ENCODE measurements at places on chromosomes 16 and 17.
A peak's percentile ranks its signal among the peaks of the same experiment; 100 is the strongest.

DNA sequence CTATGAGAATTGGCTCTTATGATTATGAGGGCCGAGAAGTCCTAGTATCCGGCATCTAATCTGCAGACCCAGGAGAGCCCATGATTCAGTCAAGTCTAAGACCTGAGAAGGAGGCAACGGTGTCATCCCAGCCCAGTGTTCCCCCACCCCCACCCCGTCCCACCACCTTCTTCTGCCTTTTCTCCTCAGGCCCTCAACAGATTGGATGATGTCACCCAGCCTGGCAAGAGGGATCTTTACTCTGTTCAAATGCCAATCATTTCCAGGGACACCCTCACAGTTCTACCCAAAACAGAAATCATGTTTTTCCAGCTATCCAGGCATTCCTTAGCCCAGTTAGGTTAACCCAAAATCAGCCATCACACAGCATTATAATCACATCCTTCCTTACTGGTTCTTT lies 10.0 kb upstream of the GAA start:
- DNase-seq, result no peak

DNA sequence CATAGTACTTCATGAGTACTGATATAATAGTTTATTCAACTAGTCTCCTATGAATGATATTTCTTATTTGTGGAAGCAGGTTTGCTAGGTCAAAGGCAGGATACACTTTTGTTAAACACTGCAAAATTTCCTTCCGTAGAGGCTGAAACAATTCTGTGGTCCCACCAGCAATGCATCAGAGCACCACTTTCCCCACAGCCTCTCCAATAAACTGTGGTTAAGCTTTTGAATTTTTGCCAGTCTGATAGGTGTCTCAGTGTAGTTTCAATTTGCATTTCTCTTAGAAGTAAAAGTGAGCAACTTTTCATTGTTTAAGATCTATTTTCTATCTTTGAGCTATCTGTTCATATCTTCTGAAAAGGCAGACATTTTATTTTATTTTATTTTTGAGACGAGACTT lies 36.4 kb upstream of the CORO6 start:
- DNase-seq, result no peak

DNA sequence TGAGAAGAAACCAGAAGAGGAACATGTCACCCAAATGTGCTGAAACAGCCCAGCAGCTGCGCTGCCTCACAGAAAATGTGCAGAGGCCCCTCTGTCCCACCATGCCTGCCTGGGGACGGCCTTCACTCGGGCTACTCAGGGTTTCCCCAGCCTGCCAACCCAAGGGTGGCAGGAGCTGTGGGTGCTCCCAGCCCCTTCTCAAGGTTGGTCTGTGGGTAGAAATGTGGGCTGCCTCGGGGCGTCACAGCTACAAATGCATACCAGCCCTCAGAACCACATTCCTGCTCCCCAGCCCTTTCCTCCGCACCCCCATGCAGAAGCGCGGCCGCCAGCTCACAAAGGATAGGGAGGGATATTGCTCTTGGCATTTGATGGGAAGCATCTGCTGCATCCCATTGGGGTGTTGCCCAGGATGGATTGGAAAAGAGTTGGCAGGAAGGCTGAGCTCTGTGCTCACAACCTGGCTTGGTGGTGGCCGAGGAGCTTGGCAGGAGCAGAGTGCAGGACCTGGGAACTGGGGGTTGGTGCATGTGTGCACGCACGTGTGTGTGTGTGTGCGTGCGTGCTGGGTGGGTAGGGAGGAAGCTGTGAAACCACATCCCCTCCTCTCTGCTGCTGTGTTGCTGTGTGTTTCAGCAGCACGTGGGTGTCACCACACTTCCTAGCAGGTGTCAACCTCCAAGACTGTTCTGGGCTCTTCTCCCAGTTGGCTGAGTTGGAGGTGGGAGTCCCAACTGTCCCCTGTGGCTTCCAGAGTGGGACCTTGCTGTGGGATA lies 304.4 kb downstream of the SEC14L1 start:
- DNase-seq, result no peak

DNA sequence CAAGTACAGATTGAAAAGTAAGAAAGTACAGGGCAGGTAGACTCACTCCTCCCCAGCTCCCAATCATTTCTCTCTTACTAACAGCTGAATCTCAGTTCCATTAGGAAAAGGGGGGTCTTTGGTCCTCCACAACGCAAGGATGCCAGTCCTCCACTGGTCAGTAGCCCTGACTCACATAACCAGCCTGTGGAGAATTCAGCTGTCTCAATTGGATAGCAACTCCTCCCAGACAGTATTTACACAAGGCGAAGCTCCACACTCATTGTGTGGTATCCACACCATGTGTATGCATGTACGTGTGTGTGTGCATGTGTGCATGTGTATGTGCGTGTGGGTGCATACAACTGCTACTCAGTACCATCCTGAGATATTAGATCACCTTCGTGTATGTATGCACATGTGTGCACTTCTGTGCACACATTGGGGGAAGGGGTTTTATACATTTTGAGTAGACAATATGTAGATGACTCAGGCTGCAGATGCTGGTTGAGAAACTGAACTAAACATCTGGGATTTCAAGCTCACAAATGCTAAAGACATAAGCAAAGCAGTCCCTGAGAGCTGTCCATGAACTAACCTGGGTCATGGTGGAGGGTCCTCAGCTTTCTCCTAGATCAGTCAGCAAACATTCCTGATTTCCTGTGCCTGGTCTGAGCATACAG lies 240.1 kb downstream of the SLC39A11 start:
- DNase-seq, result no peak

DNA sequence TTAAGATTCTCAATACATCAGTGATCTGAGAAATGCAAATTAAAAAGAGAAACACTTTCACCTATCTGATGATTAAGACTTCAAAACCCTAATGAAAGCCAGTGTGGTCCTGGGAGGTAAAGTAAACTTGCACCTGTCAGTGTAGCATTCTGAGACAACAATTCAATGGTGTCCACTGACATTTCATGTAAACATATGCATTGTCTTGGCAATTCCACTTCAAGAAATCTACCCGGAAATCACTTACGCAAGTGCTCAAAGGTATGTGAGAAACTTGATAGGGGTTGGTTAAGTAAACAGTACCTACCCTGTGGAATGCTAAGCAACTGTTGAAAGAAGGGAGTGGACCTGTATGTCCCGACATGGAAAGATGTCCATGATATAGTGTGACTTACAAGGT lies 2.1 kb downstream of the ST6GALNAC1 start:
- no peak for DNase-seq

DNA sequence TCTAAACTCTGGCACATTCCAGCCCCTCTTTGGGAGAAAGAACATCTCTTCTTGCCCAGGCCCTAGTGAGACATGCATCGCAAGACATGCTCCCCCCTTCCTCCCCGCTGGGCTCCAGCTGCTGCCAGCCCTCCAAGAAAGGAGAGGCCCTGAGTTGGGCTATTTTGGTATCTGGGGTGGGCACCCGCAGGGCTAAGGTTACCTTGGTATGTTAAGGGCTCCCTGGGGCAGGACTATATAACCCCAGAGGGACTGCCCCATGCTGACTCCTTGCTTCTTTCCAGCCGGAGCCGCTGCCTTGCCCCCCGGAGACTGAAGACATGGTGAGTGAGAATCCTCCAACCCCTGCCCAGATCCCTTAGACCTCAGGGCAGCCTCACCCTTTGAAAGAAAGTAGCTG lies at the start of gene MYL11:
MYL11 (plus strand) TSS at position 265 of the 400 bp plus-strand sequence; CDS start at position 321, 56 bp downstream.
- DNase-seq, result no peak

- DNase-seq, result no peak
Measured at GRCh38 chr17:33987162-33987561, 267.9 kb upstream of the CCL2 start.

- no peak for DNase-seq
Measured at GRCh38 chr17:2335726-2336214, 487 bp downstream of the TSR1 start.

DNA sequence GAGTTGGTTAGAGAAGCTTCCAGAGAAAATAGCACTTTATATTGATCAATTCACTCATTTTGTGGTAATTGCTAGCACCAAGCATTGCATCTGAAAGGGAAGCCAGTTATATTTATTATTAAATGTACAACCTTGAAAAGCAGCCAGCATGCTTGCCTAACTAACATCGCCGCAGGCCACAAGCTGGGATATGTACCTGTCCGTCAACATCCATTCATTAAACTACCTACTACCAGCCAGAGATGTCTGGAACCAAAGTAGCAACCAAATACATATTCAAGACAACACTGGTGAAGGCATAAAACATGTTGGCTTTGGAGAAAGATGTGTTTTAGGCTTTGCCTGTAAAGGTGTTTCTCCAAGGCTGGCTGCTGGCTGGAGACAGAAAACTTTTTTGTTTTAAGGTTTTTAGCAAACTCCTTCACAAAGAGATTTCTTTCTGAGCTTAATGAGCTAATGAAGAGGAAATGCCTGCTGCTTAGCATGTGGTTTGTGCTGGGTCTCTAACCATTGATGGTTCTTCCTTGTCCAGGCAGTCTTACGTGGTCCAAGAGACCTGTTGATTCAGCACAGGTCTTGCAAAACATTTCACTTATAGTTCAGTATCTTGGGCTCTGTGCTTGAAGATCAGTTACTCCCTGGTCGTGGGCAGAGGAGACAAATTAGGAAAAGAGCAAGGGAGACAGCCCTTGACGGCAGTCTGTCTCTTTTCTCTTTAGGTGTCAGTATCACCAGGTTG lies 3.1 kb downstream of the ITPRIPL2 start:
- DNase-seq, result no peak

DNA sequence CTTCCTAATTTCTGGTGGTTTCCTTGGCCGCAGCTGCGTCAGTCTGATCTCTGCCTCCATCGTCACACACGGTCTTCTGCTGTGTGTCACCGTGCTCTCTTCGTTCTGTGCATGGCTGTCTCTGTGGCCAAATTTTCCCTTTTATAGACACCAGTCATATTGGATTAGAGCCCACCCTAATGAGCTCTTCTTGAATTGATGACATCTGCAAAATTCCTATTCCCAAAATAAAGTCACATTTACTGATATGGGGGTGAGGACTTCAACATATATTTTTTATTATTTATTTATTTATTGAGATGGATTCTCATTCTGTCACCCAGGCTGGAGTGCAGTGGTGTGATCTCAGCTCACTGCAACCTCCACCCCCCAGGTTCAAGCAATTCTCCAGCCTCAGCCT lies 38.4 kb downstream of the GINS3 start:
- no peak for DNase-seq

DNA sequence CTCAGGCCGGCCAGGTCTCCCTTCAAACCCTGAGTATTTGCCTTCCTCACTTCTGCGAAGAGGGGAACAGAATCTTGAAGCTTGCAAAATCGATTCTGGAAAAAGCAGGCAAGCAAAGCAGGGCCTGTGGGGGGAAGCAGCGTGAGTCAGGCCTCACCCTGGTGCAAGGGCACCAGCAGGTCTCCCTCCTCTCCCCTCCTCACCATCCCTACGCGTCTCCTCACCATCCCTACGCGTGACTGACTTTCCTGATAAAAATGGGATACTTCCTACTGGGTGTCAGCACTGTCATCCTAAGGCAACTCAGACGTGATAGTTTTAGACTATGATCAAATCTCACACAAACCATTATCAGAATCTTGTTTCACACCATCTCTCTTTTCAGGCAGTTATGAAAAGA lies 12.1 kb downstream of the CMTM3 start:
- DNase-seq, result no peak

GRCh38 chr17:10398352-10398751 lies 23.4 kb downstream of the MYH8 start:
- no peak for DNase-seq

- no peak for DNase-seq
Measured at GRCh38 chr16:50881331-50881830, 139.5 kb downstream of the CYLD start.

- no peak for DNase-seq
Measured at GRCh38 chr16:49440156-49441065, 66.8 kb downstream of the C16orf78 start.

- peak; percentile 80 for DNase-seq
Measured at GRCh38 chr16:56607109-56607618, 1.2 kb upstream of the MT2A start.

DNA sequence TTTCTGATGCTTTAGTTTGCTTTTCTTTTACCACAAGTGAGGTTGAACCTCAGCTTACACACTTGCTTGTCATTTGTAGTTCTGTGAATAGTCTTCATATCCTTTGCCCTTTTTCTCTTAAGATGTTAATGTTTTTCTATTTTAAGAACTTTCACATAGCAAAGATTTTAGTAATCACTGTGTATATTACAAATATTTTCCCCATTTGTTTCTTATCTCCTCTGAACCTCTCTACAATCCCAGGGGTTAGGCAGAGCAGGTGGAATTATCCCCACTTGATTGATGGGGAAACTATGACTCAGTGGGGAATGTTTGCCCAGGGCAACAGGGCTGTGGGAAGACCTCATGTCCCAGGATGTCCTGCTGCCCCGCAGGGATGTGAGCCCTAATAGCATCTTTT lies 11.7 kb upstream of the MYH3 start:
- DNase-seq, result peak; percentile 15

- no peak for DNase-seq
Measured at GRCh38 chr17:79991924-79992648, 43.6 kb downstream of the TBC1D16 start.

GRCh38 chr16:9614389-9614788 lies 522.9 kb downstream of the HAPSTR1 start:
- DNase-seq, result no peak

Data from H54 (cell line).